ELF-1 (cell line): ENCODE measurements at places on chromosomes 12 and 14.

GRCh38 chr12:121804417-121805111, 755 bp downstream of the SETD1B start:
- DNase-seq = no peak

DNA sequence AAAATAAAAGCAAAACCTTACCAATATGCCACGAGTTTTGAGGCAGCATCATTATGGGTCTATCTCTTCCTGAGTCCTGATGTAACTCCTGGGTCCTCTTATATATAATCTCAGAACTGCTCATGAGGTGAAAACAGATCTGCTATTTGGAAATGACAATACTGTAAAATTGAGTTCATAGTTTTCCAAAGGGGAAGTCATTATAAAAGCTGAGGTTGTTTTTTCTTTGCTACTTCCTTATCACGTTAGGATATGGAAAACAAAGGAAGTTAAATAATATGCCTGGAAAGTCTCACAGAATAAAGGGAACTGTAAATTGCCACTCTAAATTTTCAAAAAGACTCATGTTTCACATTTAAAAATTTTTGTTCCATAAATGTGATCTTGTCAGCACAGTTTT, at the start of gene CD163L1:
Gene CD163L1, minus strand, starts transcription at position 78 of the 400 bp plus-strand sequence. Its CDS starts 26 bp downstream, at position 52.
- no peak for DNase-seq

- peak; percentile 55 for DNase-seq
These were observed 60.6 kb upstream of the TCL1A start for GRCh38 chr14:95774265-95775160.

DNA sequence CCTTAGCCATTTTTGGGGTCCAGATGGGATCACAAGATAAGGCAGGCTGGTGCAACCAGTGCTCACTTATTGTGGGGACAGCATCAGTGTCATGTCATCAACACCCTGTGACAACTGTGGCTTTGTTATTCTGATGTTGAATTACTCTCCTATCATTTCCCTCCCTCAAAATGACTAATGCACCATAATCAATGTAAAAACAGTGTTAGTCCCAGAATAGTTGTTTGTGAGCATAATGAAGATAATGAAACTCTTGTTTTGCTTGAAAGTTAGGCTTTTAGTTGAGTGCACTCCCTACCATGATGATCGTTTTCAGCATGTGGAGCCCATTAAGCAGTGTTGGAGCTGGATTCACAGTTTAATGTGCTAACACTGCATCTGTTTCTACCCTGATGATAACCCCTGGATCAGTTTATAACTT, 151.4 kb downstream of the TMTC2 start:
- DNase-seq = no peak

DNA sequence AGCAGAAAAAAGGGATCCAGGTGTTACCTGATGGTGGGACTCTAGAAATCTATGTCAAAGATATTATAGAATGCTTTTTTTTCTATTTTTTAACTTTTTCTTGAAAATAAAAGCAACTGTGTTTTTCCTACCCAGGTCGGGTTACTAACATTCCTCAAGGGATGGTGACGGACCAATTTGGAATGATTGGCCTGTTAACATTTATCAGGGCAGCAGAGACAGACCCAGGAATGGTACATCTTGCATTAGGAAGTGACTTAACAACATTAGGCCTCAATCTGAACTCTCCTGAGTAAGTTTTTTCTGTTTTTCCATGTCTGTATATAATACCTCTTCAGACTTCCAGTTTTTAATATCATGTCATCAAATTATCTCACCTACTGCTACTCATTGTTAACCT, 27.6 kb upstream of the KCNMB4 start:
- DNase-seq = no peak

- DNase-seq = no peak
These were observed 266.0 kb downstream of the KSR2 start for GRCh38 chr12:117702741-117703140.

DNA sequence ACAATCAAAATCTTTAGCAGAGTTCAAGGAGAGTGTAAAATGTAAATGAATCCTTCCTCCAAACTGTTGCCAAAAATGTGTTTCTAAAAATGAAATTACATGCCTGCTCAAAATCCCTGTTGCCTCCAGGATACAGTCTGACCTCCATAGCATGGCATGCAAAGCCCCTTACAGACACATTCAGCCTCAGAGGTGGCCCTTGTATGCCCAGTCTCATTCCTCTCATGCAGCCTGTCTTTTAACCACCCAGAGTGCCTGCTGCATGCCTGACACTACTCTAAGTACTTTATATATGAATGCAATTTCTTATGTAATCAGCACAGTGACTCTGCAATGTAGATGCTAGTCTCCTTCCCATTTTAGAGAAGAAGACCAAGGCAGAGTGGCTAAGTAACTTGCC, 24.4 kb upstream of the PTPRQ start:
- no peak for DNase-seq

DNA sequence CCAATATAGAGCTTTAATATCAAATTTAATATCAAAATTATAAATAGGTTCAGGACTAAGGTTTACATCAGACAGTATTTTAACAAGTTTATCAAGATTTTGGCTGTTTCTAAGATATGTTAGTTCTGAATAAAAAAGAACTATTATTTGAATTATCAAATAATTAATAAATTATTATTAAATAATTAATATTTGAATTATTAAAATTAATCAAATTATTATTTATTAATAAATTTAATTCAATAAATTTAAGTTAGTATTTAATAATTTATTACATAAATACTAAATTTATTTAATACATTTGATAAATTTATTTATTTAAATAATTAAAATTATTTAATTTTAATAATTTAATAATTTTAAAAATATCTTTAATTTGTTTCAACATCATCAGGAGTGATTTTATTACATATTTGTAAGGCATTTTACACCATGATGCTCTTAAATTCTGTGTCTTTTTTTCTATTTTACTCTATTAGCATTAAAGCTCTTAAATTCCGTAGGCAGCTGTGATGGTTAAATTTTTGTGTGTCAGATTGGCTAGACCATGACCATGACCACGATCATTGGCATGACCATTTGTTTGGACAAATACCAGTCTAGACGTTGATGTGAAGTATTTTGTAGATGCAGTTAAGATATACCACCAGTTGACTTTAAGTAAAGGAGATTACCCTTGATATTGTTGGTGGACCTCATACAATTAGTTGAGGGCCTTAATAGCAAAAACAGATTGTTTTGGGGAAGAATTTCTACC, 82.6 kb downstream of the BBS10 start:
- no peak for DNase-seq

DNA sequence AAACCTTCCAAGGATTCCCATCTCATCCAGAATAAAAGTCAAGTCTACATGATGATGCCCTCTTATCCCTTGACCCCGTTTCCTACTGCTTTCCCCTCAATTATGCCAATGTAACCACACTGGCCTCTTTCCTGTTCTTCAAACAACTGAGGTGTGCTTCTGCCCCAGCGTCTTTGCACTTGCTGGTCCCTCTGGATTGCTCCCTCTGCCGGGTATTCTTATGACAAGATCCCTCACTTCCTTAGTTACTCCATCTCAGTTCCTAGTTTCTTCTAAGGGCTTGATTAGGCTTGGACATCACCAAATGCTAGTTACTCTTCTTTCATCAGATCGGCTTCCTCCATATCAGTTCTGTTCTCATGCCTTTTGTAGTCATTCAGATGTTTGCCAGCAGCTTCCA, 32.7 kb upstream of the PELI2 start:
- DNase-seq = no peak

- no peak for DNase-seq
These were observed 184.3 kb downstream of the DUSP6 start for GRCh38 chr12:89167986-89168385.

DNA sequence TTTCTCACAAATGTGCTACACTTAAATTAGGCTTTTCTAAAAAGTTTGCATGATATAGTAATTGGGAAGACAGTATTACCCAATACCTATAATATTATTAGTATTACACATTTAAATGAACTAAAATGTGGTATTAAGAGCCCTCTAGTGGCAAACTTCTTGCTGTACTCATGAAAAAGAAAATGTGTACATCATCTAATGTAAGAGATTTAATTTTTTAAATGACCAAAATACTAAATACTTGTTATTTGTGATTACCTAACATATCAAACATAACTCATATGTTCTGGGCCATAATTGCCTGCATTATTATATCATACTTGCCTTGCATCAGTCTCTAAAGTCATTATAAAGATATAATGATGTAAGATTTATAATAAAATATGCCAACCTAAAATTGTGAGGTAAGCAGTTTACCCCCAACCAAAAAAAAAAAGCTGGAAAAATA, 64.2 kb downstream of the DNAI7 start:
- DNase-seq = no peak

DNA sequence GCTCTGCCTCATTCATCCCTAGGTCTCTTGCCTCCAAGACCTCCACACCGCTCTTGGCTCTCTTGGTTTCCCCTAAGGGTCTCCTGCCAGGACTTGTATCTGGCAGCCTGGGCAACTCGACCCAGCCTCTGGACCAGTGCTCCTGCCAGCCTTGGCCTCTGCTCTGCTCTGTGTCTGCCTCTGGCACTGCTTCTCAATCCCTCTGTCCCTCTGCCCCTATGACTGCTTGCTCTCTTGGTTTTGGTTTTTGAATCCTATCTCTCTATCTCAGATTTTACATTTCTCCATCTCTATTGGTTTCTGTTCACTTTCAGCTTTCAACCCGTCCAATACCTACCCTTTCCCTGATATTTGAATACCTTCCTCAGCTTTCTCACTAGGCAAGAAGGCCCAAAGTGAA, 6.3 kb downstream of the ITGA5 start:
- no peak for DNase-seq

- no peak for DNase-seq
These were observed 138.0 kb downstream of the ANO2 start for GRCh38 chr12:5807090-5807414.

DNA sequence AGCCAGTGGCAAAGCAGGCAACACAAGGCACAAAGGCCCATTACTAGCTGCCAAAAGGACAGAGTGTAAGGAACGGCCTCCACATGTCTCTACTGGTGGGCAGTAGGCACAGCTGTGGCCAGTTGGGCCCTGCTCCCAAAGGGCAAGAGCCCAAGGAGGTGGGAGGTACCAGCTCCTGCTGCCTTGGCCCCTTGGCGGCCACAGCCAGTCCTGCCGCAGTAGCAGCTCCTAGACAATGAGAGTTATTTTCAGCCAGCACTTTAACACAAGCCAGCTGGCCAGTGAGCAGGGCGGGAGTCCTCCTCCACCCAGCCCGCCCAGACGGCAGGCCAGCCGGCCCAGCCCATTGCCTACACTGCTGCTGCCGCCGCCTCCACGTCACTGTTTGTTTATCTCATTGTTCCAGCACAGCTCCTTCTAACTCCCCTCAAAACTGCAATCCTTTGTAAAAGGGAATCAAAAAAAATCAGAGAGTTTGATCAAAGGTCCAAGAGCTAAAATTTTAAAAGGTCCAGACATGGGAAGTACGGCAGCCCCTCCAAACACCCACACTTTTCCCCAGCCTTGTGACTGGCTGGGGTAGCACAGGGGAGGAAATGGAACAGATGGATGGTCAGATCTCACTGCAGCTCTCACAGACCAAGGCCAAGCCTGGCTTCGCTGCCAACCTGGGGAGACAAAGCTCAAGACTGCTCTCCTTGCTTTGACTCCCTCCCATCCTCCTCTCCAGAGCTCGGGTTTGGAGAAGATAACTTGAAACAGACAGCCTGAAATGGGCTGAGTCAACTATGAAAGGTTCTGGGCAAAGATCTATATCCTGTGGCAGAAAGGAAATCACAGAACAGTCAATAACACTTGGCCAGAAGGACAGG, 33.5 kb downstream of the FMNL3 start:
- peak; percentile 91 for DNase-seq
